ENCODE measurements at places on chromosomes 3 and 15. TPM values are rescaled to one million over a fixed set of nuclear protein-coding genes. Genes with fewer than 3 reads are reported as not detected.

- H3K4me3 ChIP-seq = no peak overlapping the region
- H3K27me3 ChIP-seq = no peaks in the 10 kb centered on the region
- no peaks in the 10 kb centered on the region for H3K36me3 ChIP-seq
- DNase-seq = no peak
These were observed 6.0 kb downstream of the KLF13 start for GRCh38 chr15:31332681-31333071.

DNA sequence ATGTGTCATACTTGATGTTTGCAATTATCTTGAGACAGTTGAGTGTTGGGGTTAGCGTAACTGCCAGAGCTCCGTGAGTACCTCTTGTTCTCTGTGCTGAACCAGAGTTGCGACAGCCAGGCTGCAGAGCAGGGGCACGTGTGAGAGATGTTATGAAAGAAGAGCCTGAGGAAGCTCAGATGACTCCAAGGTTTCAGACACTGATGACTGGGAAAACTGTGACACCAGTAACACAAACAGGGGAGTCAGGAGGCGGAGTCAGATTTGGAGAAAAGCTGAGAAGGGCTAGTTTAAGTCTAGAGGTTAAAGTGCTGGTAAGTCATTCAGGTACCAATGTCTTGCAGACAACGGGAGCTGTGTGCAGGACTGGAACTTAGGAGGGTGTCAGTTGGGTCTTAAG lies 45.0 kb downstream of the BLM start:
- no peaks in the 10 kb centered on the region for H3K36me3 ChIP-seq
- H3K4me3 ChIP-seq = no peak overlapping the region
- DNase-seq = peak; percentile 89
- no peaks in the 10 kb centered on the region for H3K27me3 ChIP-seq

DNA sequence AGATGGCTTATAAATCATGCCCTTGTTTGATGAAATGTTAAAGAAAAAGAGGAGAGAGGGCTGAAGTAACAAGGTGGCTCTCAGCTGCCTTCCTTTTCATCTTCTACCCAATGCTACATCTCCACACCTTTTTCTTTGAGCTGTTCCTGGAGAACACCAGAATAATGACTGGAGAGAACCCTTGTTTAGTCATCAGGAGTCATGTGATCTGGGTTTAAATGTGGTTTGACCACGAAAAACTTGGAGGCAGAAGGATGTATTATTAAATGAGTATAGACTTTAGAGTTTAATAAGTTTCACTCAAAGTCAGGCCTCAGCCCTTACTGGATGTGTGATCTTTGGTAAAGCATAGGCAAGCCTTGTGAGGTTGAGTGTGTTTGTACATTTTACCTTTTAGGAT lies 230.3 kb upstream of the TBL1XR1 start:
- no peaks in the 10 kb centered on the region for H3K27me3 ChIP-seq
- DNase-seq = no peak
- H3K36me3 ChIP-seq = no peaks in the 10 kb centered on the region
- H3K27ac ChIP-seq = no peak overlapping the region

Gene SH2D7
- not detected for total RNA-seq

Gene NRROS
- total RNA-seq = 16.4 TPM

All from tibial nerve (tissue), 4 donors.